ENCODE measurements at places on chromosomes 3 and 15.

- no peaks in the 10 kb centered on the region for H3K27me3 ChIP-seq
- H3K36me3 ChIP-seq: no peaks in the 10 kb centered on the region
- ATAC-seq: peak; percentile 46
- no peaks in the 10 kb centered on the region for H3K4me1 ChIP-seq
Measured at GRCh38 chr15:63752075-63752684, 81.6 kb downstream of the HERC1 start.

GRCh38 chr3:64743156-64743886 is 55.5 kb upstream of the ADAMTS9 start:
- no peak overlapping the region for H3K4me3 ChIP-seq
- H3K27me3 ChIP-seq: no peaks in the 10 kb centered on the region
- no peak for ATAC-seq
- no peaks in the 10 kb centered on the region for H3K36me3 ChIP-seq

GRCh38 chr3:171455603-171456550 is 4.3 kb downstream of the TNIK start:
- no peak overlapping the region for H3K27ac ChIP-seq
- no peaks in the 10 kb centered on the region for H3K36me3 ChIP-seq
- no peak for ATAC-seq
- H3K4me1 ChIP-seq: peaks cover 22% of the 10 kb centered on the region
- H3K27me3 ChIP-seq: no peaks in the 10 kb centered on the region
- H3K4me3 ChIP-seq: no peak overlapping the region

DNA sequence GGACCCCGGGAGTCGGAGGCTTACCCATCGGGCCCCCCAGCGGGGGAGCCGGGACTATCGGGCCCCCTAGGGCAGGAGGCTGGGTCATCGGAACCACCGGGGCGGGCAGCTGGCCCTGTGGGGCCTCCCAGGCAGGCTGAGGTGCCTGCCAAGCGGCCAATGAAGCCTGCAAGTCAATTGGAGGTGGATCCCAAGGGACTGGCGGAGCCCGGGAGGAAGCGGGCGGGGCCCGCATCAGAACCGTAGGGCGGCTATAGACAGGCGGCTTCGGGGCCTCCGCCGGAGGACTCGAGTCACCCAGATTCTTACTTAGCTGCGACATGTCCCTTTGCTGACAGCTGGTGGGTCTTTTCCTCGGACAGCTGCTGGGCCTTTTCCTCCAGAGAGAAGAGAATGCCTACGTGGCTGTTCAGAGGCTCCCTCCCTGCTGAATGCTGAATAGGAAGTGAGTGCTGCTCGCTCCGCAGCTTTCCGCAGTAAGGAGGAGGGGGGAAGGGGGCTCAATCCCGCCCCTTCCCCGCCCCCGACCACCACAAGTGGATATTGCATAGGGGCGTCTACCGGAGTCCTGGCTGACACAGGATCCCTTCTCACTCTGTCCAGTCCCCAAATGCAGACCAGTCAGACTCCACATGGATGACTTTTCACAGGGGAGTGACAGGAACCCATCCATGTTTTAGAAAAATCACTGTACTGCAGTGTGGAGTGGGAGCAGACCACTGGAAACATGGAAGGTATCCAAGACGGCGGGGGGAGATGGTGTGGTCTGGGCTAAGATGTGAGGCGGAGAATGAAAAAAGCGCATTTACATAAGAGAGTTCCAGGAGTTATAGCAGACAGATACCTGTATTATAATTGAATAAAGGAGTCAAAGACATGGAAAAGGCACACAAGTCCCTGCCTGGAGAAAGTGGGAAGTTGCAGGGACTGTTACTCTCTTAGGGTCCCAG is at the start of gene MAGEL2:
MAGEL2 (minus strand) TSS at position 447 of the 950 bp plus-strand sequence; CDS start at position 322, 125 bp downstream.
- no peak within 1 kb of the TSS for H3K4me3 ChIP-seq
- H3K27ac ChIP-seq: no peak within 1 kb of the TSS
- peaks cover 60% of the 10 kb centered on the region for H3K27me3 ChIP-seq
- ATAC-seq: peak; percentile 25
- H3K4me1 ChIP-seq: no peaks in the 10 kb centered on the region

- no peaks in the 10 kb centered on the region for H3K36me3 ChIP-seq
- no peak for ATAC-seq
- H3K27ac ChIP-seq: no peak overlapping the region
- no peaks in the 10 kb centered on the region for H3K4me1 ChIP-seq
Measured at GRCh38 chr15:76299786-76300185, 11.5 kb downstream of the ETFA start.

GRCh38 chr3:95438274-95438673 is 1375.4 kb downstream of the NSUN3 start:
- H3K27ac ChIP-seq: no peak overlapping the region
- no peaks in the 10 kb centered on the region for H3K36me3 ChIP-seq
- H3K27me3 ChIP-seq: no peaks in the 10 kb centered on the region
- no peak overlapping the region for H3K4me3 ChIP-seq

- no peaks in the 10 kb centered on the region for H3K27me3 ChIP-seq
- H3K4me1 ChIP-seq: no peaks in the 10 kb centered on the region
- no peak for ATAC-seq
- no peak overlapping the region for H3K4me3 ChIP-seq
- H3K27ac ChIP-seq: no peak overlapping the region
Measured at GRCh38 chr3:131535131-131535530, 32.4 kb upstream of the MRPL3 start.

GRCh38 chr3:177781686-177782161 is 584.4 kb upstream of the TBL1XR1 start:
- H3K36me3 ChIP-seq: no peaks in the 10 kb centered on the region
- H3K4me3 ChIP-seq: no peak overlapping the region
- ATAC-seq: peak; percentile 86
- H3K27ac ChIP-seq: peak overlapping the region; percentile 83

- H3K4me3 ChIP-seq: no peak within 1 kb of the TSS
- peaks cover 4% of the 10 kb centered on the region for H3K27me3 ChIP-seq
- no peak within 1 kb of the TSS for H3K27ac ChIP-seq
Measured at GRCh38 chr3:1092771-1093170, at the start of gene CNTN6. TSS of gene CNTN6 (plus strand) at chr3:1093024. CDS start at chr3:1148009, 54,985 bp downstream.
